ENCODE measurements at places on chromosomes 12 and 14. TPM values are rescaled to one million over a fixed set of nuclear protein-coding genes. Genes with fewer than 3 reads are reported as not detected.

DNA sequence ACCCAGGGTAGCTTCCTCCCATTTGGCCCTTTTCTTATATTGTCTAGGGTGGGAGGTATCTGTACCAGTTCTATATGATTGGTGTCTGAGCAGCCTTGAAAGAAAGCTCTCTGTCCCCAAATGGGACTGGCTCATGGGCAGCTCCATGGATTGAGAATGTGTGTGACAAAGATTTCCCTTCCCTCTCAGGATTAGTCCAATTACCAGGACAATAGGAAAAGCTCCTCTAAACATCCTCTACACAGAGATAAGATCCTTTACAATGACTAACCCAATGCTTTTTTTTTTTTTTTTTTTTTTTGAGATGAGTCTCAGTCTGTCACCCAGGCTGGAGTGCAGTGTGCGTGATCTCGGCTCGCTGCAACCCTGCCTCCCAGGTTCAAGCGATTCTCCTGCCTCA lies 112.1 kb downstream of the SLC35F4 start:
- no peak for DNase-seq

Gene EIF2S3B
- 0.99 TPM for total RNA-seq

DNA sequence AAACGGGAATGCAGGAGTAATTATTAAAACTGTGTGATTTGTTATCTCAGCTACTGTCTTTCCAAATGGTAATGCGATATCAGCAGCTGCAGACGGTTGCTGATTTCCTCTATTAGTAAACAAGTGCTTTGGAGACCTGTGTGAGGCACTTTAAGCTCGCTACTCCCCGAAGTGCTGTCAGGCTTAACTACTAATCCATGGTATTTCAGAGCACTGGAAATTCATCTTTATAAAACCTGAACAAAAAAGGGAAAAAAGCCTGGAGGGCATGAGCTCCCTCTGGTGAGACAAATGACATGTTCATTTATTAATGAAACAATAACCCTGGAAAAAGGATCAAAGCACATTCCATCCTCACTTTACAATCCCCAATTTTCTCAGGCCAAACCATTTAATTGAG lies 143.6 kb upstream of the OTX2 start:
- no peak for DNase-seq

GRCh38 chr12:15887043-15887817 lies 5.0 kb downstream of the STRAP start:
- DNase-seq = no peak

DNA sequence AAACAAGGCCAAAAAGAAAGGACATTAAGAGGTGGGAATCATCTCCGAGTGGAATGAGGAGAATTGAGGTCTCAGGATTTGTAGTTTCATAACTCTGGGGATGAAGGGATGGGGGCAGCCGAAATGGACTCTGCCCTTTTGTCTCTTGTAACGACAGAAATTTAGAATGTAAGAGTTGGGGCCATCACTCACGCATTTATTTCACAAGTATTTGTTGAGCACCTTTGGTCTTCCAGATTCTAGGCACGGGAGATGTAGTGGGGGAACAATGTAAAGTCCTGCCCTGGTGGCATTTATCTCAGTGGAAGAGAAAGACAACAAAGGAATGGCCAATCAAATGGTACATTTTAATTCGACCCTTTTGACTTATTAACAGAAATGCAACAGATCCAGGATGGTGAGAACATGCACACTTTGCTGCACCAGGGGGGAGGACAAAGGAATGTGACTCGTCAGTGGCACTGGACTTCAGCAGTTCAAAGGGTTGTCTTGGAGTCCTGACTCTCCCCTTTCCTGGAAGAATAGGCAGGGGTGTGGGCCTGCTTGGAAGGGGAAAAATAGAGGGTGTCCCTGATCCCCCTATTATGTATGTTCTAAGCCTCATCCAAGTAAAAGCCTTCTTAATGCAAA lies 102.0 kb downstream of the TMEM30B start:
- no peak for DNase-seq

Gene NGDN
- 58.2 TPM for total RNA-seq

DNA sequence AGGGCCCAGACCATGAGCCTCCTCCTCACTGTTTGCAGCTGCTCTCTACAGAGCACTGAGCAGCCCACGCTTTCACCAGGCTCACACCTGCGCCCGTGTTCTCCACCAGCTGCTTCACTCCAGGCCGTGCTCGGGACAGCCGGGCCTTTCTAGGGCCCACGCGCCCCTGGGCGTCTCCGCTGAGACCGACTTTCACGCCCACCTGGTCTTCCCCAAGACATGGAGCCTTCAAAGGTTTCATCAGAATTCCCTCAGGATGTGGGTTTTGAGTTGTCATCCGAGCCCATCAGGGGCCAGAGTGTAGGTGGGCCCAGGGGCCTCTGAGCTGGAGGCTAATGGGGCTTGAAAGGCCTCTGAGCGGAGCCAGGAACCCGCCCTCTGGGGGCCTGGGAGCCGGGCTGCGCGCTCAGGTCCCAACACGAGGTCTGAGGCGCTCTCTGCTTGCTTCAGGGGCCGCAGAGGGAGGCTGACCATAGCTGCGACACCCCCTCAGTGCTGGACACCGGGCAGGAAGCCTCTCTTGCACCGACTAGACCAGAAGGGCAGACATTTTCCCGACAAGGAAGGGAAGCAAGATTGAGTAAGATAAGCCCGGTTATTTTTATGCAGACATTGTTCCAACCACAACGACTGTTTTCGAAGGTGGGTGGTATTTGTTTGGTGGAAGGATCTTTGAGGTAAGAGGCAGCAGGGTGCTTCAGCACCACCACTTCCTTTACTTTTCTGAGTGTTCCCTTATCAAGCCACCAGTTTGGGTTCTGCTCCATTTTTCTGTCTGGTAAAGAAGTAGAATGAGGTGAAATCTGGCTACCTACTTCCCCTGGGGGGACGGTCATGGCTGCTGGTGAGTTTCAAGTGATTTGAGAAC lies 125.0 kb upstream of the FUT8 start:
- no peak for DNase-seq

- DNase-seq = no peak
Observed at GRCh38 chr12:10238526-10238925, 25.8 kb downstream of the GABARAPL1 start.

Data from skin of body (tissue), 3 donors.